BJ (cell line): ENCODE measurements at places on chromosomes 3 and 15. TPM values are rescaled to one million over a fixed set of nuclear protein-coding genes. Genes with fewer than 3 reads are reported as not detected.
A peak's percentile ranks its signal among the peaks of the same experiment; 100 is the strongest.

Gene CHRNA7
- 0.05 and 0.10 TPM in 2 replicates for polyA plus RNA-seq

Gene ZCWPW2
- 0.20 and 0.51 TPM in 2 replicates for polyA plus RNA-seq

Gene CHDH
- polyA plus RNA-seq: 0.13 and 0.18 TPM in 2 replicates

Gene INSYN1
- 3.2 and 3.5 TPM in 2 replicates for polyA plus RNA-seq

Gene SAXO2
- 0.45 and 0.49 TPM in 2 replicates for polyA plus RNA-seq

Gene LRRIQ4
- polyA plus RNA-seq: not detected in 2 replicates

Gene AGBL1
- not detected in 2 replicates for polyA plus RNA-seq

Gene C15orf62
- polyA plus RNA-seq: 0.04 TPM in 1 of 2 replicates, not detected in the other

Gene ITGB5
- 223 and 393 TPM in 2 replicates for polyA plus RNA-seq

Gene ST3GAL6
- 0.06 TPM in 1 of 2 replicates, not detected in the other for polyA plus RNA-seq

Gene B3GALNT1
- 17.9 and 18.9 TPM in 2 replicates for polyA plus RNA-seq

Gene CLRN1
- not detected in 2 replicates for polyA plus RNA-seq

Gene KLF15
- 0.29 and 0.44 TPM in 2 replicates for polyA plus RNA-seq

Gene DNAH12
- 0.01 TPM in 1 of 2 replicates, not detected in the other for polyA plus RNA-seq

Gene STIMATE
- 11.6 and 13.5 TPM in 2 replicates for polyA plus RNA-seq

GRCh38 chr3:141498598-141499223 is 11.9 kb downstream of the RASA2 start:
- DNase-seq: no peak

DNA sequence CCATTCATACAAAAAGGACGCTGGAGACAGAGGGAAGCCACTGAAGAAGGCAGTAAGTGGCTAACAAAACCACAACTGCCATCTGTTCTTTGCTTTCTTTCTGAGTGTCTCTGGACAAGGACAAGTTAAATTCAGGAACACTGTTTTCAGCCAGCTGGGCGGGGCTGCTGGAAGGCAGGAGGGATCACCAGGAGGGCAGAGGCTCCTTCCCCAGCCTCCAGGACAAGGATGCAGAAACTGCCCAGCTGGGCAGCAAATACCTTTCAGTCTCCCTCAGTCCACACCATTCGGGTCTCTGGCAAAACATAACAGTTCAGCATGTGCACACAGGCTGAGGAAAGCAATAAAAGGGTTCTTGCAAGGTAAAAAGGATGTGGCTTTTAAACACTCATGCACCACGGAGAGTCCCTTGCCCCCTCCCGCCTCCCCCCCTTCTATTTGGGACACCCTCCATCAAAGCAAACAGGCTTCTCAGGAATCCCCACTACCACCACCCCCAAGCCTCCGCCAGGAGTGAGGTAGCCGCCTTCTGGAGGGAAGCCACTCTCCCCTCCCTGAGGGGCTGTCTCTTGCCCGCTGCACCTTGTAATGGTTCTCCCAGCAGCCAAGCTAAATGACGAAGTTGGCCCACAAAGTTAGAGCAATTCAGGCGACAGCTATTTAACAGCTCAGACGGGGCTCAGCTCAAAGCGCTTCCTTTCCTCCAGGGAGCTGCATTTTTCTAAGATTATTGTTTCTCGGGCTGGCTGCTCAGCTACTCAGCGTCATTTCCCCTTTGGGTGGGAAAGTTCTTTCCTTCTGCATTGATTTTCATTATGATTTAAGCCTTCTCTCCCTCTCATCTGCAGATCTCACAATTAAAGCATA is 3.8 kb downstream of the HEG1 start:
- peak; percentile 59 for DNase-seq

DNA sequence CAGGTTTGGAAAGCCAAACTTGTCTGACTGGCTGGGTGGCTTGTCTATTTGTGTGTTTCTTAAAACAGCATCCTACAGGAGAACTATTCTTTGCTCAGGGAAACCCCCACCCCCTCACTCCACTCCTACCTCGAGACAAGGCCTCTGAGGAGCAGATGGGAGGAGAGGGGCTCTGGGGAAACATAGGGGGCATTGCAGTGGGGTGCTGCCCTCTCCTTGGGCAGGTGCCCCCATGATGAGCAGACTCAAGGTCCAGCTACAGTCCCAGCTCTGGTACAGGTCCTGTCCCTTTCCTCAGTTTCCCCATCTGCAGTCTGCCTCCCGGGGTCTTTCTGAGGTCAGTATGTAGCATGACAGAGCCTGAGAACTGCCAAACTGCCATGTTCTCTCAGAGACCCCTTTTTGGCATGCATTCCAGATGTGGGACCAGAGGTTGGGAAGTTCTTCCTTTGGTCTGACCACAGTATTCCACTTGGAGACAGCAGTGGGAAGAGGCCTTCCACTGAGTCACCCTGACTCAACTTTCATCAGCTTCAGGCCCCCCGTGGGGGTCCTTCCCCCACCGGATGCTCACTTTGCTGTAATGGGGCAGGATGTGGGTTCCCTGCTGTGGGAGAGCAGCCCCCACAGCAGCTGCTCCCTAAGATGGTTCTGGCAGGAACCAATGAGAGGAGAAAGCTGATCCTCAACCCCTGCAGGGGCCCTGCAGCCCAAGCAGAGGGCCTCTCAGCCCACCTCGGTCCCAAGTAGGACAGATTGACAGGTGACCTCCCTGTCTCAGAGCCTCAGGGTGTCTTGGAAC is 32.3 kb upstream of the CYP11A1 start:
- DNase-seq: no peak

GRCh38 chr3:194312743-194313281 is 38.3 kb downstream of the CPN2 start:
- DNase-seq: peak; percentile 46

- DNase-seq: no peak
These were observed 18.7 kb upstream of the EOGT start for GRCh38 chr3:69032142-69032541.

- DNase-seq: no peak
These were observed 101.4 kb downstream of the KLHL25 start for GRCh38 chr15:85693277-85693676.

DNA sequence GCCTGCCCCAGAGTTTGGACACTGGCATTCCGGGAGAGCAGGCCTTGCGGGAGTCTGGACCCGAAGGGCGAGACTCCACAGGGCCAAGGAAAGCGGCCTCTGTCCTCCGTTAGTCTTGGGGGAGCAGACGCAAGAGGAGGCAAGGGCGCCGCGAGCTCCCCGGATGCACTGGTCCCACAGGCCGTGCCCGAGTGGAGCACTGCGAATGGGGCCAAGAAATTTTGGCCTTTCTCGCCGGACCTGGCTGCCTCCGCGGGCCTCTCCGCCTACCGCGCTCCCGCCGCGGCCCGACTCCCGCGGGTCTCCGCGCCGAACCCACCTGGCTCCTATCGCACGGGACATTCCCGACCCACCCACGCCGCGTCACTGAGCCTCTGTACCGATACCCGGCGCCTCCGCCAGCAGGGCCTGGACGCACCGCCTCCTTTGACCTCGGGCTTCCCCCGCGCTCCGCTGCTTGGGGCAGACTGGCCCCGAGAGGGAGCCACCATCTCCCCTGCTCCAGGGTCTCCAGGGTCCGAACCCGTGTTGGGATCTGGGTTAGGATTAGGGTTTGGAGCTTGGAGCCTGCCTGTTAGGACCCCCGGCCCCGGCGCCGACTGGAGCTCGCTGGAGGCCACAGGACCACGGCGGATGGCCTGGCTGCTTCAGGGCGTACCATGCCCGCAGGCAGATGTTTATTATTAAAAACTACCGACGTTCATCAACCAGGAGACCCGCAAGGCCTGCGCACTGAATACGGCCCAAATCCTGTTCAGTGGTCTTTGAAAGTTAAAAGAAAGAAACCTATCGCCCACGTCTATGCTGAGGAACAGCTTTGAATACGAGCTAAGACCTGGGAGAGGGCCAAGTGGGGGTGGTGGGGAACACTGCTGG is 11.7 kb downstream of the SHOX2 start:
- no peak for DNase-seq

DNA sequence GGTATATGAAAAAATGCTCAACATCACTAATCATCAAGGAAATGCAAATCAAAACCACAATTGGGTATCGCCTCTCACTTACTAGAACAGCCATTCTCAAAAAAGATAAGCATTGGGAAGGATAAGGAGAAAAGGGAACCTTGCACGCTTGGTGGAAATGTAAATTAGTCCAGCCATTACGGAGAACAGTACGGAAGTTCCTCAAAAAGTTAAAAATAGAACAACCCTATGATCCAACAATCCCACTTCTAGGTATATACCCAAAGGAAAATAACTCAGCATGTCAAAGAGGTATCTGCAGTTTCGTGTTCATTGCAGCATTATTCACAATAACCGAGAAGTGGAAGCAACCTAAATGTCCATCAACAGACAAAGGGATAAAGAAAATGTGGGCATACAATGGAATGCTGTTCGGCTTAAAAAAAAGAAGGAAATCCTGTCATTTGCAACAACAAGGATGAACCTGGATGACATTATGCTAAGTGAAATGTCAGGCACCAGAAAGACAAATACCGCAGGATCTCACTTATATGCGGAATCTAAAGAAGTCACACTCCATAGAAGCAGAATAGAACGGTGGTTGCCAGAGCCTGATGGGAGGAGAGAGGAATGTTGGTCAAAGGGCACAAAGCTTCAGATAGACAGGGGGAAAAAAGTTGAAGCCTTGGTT is 11.7 kb upstream of the CMTM7 start:
- no peak for DNase-seq

GRCh38 chr3:10205451-10206165 is 40.9 kb downstream of the IRAK2 start:
- DNase-seq: peak; percentile 73

GRCh38 chr3:101010296-101010695 is 17.1 kb upstream of the ABI3BP start:
- DNase-seq: peak; percentile 89

DNA sequence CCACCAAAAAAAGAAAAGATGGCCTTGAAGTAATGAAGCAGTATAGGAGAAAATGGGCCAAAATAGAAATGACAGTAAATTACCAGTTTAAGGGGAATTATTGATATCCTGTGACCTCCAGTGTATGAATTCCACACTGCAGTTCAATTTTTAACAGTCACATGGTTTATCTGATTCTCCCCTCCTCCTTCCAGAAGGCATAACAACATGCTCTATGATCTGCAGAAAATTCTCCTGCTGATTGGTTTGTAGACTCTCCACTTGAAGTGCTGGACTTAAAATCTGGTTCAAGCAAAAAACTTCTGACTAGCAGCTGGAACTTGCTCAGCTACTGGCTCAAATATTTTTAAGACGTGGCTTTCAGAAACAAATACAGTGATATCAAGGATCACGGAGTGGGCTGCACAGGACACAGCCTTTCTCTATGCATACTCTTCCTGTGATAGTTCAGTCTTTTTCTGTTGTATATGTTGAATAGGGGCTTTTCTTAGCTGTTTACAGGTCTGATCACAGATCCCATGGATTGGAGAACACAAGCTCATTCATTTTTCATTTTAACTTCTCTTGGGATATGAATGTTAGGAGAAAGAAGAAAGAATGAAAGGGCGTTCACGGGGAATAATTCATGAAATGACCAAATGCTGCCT is 211.5 kb downstream of the LSAMP start:
- no peak for DNase-seq

GRCh38 chr15:45128971-45129639 is 574 bp downstream of the DUOXA1 start:
- DNase-seq: no peak

GRCh38 chr3:152266221-152266995 is 2.3 kb upstream of the MBNL1 start:
- DNase-seq: peak; percentile 92

- no peak for DNase-seq
These were observed 333.7 kb downstream of the ROBO2 start for GRCh38 chr3:77373619-77374018.

- peak; percentile 13 for DNase-seq
These were observed at the start of gene APH1B for GRCh38 chr15:63277038-63277892. TSS of gene APH1B (plus strand) at chr15:63277605. CDS start at chr15:63277624, 19 bp downstream.

DNA sequence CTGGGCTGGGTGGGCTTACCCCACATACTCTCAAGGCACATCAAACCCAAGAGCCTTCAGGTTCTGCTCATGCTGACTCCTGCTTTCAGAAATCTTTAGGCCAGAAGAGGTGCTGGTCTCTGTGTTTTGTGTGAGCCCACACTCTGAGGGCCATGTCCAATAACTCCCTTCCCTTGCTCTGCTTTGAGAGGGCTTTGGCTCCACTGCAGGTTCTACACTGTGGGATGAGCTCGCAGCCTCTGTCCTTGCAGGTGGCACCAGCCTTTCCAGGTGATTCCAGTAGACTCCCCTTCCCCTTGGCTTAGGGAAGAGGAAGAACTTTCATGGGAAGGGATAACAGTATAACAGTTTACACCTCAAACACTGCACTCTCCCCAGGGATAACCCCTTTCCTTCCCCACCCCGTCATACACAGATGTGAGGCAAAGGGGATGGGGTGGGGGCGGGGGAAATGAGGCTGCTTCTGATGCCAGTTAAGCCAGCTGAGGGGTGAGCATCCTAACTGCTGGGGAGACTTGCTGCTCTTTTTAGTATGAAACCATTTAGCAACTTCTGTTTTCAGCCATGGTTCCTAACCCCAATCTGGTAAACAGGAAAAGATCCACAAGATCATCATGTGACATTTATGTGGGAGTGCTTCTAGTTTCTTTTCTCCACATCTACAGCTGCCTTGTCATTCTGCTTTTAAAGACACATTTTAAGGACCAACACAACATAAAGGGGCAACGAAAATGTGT is 262.4 kb downstream of the SLC9A9 start:
- DNase-seq: no peak

DNA sequence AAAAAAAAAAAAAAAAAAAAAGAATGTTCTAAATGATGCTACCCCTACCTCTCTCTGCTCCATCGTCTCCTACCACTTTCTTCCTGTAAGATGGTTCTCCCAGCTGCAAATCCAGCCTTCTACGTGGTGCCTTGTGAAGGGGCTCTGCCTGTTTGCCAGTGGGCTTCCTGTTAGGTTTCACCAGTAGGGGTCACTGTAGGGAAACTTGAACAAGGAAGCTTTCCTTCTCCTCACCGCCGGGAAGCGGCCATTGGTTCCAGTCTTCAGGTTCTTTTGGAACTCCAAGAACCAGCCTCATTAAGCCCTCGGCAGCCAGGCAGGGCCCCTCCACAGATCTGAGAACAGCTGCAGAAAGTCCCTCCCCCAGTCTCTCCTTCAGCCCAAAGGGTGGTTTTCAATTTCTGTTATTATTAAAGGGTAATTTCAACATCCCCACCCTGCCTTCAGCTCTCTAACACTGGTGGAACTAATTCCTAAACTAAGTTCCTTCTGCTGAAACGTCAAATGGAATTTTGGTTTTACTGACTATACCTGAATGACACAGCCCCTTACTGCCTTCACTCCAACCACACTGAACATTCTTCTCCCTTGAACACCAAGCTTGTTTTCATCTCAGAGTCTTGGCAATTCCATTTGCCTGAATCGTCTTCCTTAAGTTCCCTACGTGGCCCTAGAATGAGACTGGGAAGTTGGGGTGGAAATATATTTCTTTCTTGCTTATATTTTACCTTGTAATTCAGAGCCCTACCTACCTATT is 13.5 kb downstream of the MCCC1 start:
- DNase-seq: no peak

GRCh38 chr3:141306276-141306675 is 62.0 kb upstream of the ZBTB38 start:
- DNase-seq: no peak

GRCh38 chr3:99920481-99921376 is 103.1 kb downstream of the CMSS1 start:
- DNase-seq: no peak

GRCh38 chr3:139686206-139686605 is 8.4 kb upstream of the NMNAT3 start:
- DNase-seq: no peak

- DNase-seq: no peak
These were observed 62.9 kb upstream of the ULK4 start for GRCh38 chr3:42024591-42025351.

- DNase-seq: no peak
These were observed 7.9 kb upstream of the GOLGA8B start for GRCh38 chr15:34591306-34591705.

GRCh38 chr3:61422945-61423673 is 138.3 kb upstream of the PTPRG start:
- no peak for DNase-seq
